ENCODE measurements at places on chromosomes 4 and X.

- peaks cover 2% of the 10 kb centered on the region for H3K36me3 ChIP-seq
- no peak for DNase-seq
- peaks cover 46% of the 10 kb centered on the region for H3K4me1 ChIP-seq
- H3K27ac ChIP-seq, result peak overlapping the region; percentile 43
- peaks cover 2% of the 10 kb centered on the region for H3K27me3 ChIP-seq
- no peak overlapping the region for H3K4me3 ChIP-seq
Measured at GRCh38 chrX:72115380-72115779, 16.3 kb downstream of the RTL5 start.

DNA sequence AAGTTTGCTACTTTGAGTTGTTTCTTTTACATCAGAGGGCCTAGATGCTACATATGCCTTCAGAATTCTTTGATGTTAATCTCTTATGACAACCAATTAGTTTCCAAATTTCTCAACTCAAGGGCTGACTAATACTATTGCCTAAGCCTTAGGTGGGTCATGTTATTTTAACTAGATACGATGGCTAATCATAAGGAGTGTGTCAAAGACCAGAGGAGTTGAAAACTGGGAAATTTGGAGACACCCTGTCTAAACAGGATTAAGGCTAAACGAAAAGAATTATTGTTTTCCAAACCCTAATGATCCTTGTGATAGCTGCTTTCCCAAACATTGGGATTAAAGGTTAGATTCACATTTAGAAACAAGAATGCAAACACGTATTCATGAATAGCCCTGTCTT, 228.5 kb downstream of the PCDH7 start:
- no peaks in the 10 kb centered on the region for H3K27me3 ChIP-seq
- no peak overlapping the region for H3K4me3 ChIP-seq
- no peaks in the 10 kb centered on the region for H3K4me1 ChIP-seq
- no peaks in the 10 kb centered on the region for H3K36me3 ChIP-seq
- no peak for DNase-seq
- no peak overlapping the region for H3K27ac ChIP-seq

GRCh38 chrX:23066588-23067281, 67.0 kb downstream of the DDX53 start:
- H3K27ac ChIP-seq, result no peak overlapping the region
- no peak overlapping the region for H3K4me3 ChIP-seq
- no peaks in the 10 kb centered on the region for H3K36me3 ChIP-seq
- no peak for DNase-seq

- DNase-seq, result no peak
- H3K27ac ChIP-seq, result no peak overlapping the region
- H3K4me3 ChIP-seq, result no peak overlapping the region
- no peaks in the 10 kb centered on the region for H3K27me3 ChIP-seq
- no peaks in the 10 kb centered on the region for H3K4me1 ChIP-seq
Measured at GRCh38 chr4:134632056-134632455, 430.5 kb upstream of the PABPC4L start.

DNA sequence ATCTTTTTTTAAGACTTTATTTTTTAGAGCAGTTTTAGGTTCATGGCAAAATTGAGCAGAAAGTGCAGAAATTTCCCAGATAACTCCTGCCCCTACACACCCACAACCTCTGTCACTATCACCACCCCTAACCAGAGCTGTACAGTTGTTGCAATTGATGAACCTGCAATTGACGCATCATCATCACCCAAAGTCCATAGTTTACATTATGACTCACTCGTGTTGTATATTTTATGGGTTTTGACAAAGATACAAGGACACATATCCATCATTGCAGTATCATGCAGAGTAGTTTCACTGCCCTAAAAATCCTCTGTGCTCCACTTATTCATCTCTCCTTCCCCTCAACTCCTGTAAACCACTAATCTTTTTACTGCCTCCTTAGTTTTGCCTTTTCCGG, 34.5 kb upstream of the WAS start:
- H3K4me3 ChIP-seq, result no peak overlapping the region
- H3K27ac ChIP-seq, result no peak overlapping the region
- DNase-seq, result no peak
- H3K36me3 ChIP-seq, result no peaks in the 10 kb centered on the region
- H3K4me1 ChIP-seq, result no peaks in the 10 kb centered on the region
- no peaks in the 10 kb centered on the region for H3K27me3 ChIP-seq

GRCh38 chr4:16909281-16909680, 10.8 kb upstream of the LDB2 start:
- no peaks in the 10 kb centered on the region for H3K27me3 ChIP-seq
- H3K36me3 ChIP-seq, result no peaks in the 10 kb centered on the region
- H3K4me1 ChIP-seq, result no peaks in the 10 kb centered on the region

DNA sequence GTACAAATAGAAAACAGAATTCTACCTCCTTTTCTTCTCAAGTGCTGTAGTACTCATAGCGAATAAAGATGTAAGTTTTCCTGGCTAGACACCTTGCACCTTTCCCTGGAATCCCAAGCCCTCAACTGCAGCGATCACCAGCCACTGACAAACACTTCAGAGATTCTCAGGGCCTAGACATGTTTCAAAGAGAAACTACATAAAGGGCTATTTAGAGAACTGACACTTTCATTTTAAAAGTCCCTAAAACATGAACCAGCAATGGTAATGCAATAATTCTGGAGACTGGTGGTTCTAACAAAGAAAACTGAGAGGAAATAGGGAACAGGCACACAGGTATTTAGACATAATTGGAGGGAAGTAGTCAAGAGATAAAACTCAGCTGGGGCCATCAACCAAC, 35.7 kb downstream of the FANCB start:
- H3K27ac ChIP-seq, result no peak overlapping the region
- no peak for DNase-seq
- no peaks in the 10 kb centered on the region for H3K27me3 ChIP-seq
- H3K36me3 ChIP-seq, result no peaks in the 10 kb centered on the region

- DNase-seq, result no peak
- H3K27me3 ChIP-seq, result no peaks in the 10 kb centered on the region
- no peaks in the 10 kb centered on the region for H3K4me1 ChIP-seq
- H3K27ac ChIP-seq, result no peak overlapping the region
Measured at GRCh38 chr4:142345924-142346323, 500.2 kb downstream of the INPP4B start.

GRCh38 chrX:139563251-139563650, 32.7 kb downstream of the F9 start:
- no peak for DNase-seq
- no peaks in the 10 kb centered on the region for H3K36me3 ChIP-seq
- H3K27ac ChIP-seq, result no peak overlapping the region
- H3K4me3 ChIP-seq, result no peak overlapping the region

DNA sequence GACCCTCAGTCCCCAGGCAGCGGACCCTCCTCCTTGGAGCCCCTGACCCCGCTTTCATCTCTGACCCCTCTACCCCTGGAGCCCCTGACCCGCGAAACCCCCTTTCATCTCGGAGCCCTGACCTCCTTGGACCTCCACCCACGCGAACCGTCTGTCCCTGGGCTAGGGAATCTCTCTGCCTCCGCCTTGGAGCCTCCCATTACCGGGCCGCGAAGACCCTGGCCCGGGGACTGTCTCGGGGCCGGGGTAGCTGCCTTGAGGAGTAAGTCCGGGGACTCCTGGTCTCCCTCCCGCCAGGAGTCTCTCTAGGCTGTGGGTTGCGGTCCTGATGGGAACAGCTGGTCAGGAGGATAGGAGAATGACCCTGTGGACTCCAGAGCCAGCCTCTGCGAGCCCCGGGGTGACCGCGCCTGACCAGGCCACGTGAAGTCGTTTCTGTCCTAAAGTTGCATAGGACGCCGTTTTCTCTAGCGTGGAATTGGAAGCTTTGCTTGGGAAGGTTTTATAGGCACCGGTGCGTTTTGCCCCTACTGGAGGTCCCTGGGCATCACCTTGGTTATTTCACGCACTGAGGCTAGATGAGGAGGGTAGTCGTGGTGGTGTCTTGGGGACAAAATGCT, 824 bp downstream of the TBC1D14 start:
- peak overlapping the region; percentile 78 for H3K4me3 ChIP-seq
- H3K4me1 ChIP-seq, result peaks cover 49% of the 10 kb centered on the region
- H3K36me3 ChIP-seq, result no peaks in the 10 kb centered on the region
- H3K27ac ChIP-seq, result peak overlapping the region; percentile 90
- no peak for DNase-seq
- no peaks in the 10 kb centered on the region for H3K27me3 ChIP-seq

DNA sequence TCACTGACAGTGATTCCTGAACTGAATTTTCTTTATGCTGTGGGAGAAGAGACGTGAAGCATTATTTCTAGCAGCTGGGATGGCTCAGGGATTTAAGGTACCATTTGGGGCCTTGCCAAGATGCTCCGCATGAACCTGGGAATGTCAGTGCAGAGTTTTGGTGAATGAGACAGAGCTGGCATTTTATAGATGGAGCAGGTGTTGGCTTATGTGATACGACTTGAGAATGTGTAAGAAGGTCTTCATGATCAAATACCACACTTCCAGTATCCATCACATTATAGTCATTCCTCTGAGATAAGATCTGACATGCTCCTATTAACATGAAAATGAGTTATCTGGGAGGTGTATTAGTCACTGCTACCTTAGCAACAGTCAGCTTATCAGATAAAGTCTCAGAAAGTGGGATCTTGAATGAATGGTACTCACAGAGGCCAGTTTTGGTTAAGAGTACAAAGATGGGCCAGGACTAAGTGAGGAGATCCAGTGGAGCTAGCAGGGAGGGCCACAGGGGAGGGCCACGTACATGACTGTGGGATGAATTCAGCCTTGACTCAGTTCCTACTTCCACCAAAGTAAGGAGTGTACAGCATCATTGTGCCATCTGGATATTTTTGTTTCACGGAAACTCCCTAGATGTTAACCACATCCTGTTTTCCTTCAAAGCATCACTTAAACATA, 116.7 kb downstream of the SPCS3 start:
- H3K4me3 ChIP-seq, result no peak overlapping the region
- no peak overlapping the region for H3K27ac ChIP-seq
- no peaks in the 10 kb centered on the region for H3K36me3 ChIP-seq
- no peak for DNase-seq
- no peaks in the 10 kb centered on the region for H3K4me1 ChIP-seq

DNA sequence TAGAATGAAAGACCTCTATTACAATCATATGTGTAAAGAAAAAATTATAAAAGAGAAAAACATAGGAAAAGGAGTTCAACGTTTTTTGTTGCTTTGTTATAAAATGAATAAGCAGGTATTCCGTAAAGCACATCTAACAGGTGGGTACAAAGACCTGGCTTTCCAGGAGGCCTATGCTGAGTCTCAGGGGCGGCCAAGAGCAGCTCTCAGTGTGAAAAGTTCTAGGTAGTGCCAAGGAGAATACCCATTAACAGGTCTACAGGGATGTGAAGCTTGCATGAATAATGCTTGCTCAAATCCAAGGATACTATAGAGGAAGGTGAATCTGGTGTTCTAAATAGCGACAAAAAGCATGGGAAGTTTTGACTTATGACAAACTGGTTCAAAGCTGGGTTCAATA, 944.4 kb downstream of the PDHA2 start:
- no peaks in the 10 kb centered on the region for H3K36me3 ChIP-seq
- no peak for DNase-seq
- no peak overlapping the region for H3K4me3 ChIP-seq
- H3K4me1 ChIP-seq, result no peaks in the 10 kb centered on the region

GRCh38 chr4:128483041-128483440, 195.4 kb upstream of the PGRMC2 start:
- H3K36me3 ChIP-seq, result no peaks in the 10 kb centered on the region
- no peaks in the 10 kb centered on the region for H3K4me1 ChIP-seq
- no peak for DNase-seq
- H3K27me3 ChIP-seq, result no peaks in the 10 kb centered on the region
- H3K4me3 ChIP-seq, result no peak overlapping the region
- no peak overlapping the region for H3K27ac ChIP-seq

Data from CD14-positive monocyte (primary cell).